Stimulated activated effector memory CD8-positive, alpha-beta T cell treated with anti-CD3 and anti-CD28 coated beads, Interleukin-12 subunit alpha, Interleukin-12 subunit beta, amount 100 ng/mL, for 72 hours (primary cell): ENCODE measurements at places on chromosomes 6 and 20.

GRCh38 chr6:140354296-140354695 lies 979.8 kb upstream of the CITED2 start:
- DNase-seq: no peak

DNA sequence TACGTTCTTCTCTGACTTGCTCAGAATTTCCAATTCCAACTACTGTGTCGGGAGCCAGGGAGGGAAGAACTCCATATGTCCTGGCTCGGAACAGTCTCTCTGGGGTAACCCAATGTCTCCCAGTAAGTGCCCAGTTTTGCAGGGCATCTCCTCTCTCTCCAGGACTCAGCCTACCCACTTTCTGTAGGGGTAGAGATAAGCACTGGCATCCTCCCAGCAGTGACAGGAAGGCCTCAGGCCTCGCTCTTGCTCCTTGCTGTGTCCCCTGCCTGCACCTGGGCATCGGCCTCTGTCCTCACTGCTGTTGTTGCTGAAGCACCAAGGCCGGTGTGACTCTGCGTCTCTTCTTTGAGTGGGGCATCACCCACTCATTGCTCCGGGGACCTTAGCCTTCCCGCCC lies 388.9 kb upstream of the JARID2 start:
- DNase-seq: no peak

GRCh38 chr6:5730585-5731263 lies 276.0 kb downstream of the NRN1 start:
- DNase-seq: no peak

DNA sequence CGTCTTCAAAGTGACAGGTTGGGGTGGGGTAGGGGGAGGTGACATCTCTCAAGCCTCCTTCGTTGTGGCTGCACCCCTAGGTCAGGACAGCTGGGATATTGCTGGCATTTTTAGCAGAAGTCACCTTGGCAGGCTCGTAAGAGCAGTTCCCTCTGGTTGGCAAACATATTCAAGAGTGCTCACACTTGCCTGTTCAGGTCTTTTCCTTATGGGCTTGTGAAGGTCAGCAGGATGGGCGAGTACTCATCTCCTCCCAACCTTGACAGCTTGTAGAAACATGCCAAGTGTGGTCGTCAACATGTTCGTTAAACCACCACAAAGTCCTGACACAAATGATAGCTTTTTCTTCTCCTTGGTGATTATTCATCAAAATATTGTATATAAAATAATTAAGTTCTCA lies 113.6 kb downstream of the HDGFL1 start:
- no peak for DNase-seq

DNA sequence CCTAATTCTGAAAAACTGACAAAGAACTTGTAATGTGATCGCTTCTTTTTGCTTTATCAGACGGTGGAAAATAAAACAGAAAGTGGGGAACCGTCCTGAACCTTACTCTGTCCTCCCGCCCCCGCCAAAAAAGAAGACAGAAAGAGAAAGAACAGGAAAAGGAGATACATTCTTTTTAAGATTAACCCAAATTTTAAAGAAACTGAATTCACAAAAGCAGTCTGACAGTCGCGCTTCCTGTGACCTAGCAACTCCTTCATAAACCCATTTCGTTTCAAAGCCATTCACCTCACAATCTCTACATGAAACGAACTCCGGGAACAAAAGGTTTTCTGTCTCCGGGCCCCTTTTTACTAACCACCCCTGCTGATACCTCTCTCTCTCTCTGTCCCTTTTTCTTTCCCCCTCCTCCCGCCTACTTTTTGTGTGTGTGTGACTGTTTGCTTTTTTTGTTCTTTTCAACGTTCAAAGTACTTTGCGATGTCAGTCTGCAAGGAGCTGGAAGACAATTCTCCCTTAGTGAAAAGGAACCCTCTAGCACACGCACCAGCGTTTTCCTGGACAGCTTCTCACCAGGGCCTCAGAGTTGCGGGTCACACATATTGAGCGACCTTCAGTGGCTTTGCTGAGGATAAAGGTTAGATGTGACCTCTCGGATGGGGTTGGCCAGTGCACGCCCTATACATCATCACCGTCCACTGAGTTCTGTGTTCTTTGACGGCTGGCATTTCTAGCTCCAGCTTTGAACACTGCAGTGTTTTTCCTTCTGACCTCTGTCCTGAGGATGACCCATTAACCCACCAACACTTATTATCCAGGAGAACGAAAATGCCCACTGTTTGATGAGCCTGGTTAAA lies 530 bp upstream of the NEDD9 start:
- DNase-seq: peak; percentile 71
